Lower lobe of right lung (tissue), 2 donors: ENCODE measurements at places on chromosomes 3 and 15.
A peak's percentile ranks its signal among the peaks of the same experiment; 100 is the strongest.

DNA sequence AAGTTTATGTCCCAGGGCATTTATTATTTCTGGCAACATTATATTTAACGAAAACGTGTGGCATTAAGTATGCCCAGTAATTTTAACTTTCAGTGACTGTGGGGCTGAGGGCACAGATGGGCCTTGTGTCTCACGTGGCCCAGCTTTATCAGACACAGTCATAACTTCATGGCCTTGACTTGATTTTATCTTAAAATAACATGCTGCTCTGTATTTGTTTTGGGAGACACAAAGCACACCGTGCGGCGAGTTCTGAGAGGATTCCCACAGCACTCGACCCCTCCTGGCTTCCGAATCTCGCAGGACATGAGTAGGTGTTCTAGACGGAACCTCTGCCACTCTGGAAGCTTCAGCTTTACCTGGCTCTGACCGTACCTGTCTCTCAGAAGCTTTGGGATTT is 180.8 kb downstream of the ADAMTS17 start:
- H3K27ac ChIP-seq, result no peak overlapping the region
- no peaks in the 10 kb centered on the region for H3K36me3 ChIP-seq
- H3K4me1 ChIP-seq, result no peaks in the 10 kb centered on the region
- no peaks in the 10 kb centered on the region for H3K27me3 ChIP-seq

DNA sequence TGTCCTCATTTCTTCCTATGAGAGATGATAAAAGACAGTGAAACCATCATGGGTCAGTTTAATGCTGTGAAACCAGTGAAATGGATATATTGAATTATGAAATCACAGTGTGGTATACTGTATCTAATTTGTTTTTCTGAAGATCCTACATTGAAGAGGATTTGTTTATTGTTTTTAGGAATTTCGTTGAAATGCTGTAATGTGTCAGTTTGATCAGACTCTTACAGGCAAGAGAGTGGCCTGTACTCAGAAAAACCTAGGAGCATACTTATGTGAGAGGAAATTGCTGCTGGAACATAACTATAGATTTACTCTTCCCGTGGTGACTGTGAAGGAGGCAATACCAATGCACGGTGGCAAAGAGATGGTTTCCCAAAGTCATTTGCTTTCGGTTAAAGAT is 29.1 kb upstream of the ONECUT1 start:
- H3K36me3 ChIP-seq, result no peaks in the 10 kb centered on the region
- H3K27ac ChIP-seq, result no peak overlapping the region
- H3K4me1 ChIP-seq, result no peaks in the 10 kb centered on the region
- H3K27me3 ChIP-seq, result peaks cover 15% of the 10 kb centered on the region

DNA sequence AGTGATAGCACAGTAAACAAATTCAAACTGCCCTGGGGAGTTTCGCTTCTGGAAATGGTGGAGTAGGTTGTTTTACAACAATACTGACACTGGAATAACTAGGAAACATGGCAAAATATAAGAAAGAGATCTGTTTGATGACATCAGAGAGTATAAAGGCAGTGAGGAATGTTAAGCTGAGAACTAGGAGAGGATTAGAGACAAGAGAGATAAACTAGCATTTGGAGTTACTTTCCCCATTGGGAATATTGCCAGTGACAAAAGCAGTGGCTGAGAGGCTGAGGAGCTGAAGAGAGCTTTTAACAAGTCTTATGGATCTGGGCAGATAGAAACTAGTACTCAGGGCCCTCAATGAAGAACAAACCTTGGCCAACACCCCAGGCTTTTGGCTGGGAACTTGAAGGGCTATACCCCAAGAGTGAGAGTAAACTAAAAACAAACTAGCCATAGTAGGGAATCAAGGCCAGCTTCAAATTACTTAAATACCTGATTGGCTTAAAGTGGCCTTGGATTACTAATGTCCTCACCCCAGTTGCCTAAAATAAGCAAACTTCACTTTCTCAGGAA is 280.4 kb downstream of the KLF13 start:
- H3K27ac ChIP-seq, result no peak overlapping the region
- H3K4me1 ChIP-seq, result peaks cover 6% of the 10 kb centered on the region
- no peaks in the 10 kb centered on the region for H3K36me3 ChIP-seq
- no peak overlapping the region for H3K4me3 ChIP-seq

DNA sequence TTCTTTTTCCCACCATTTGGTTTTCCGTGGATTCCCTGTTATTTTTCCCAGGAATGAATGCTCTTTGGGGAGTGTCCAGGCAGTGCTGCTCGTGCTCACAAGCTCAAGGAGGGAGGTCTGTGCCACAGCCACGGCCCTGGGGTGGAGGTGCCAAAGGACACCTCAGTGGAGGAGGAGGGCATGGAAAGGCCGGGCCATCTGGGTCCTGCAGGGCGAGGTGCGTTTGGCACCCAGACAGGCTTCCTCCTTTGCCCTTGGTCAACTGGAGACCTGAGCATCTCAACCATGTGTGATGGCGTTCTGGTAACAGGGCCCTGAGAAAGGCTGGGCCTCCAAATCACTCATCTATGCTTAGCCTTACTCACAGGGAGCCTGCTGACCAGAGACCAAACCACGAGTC is 25.4 kb downstream of the KY start:
- DNase-seq, result no peak
- no peaks in the 10 kb centered on the region for H3K4me1 ChIP-seq
- no peak overlapping the region for H3K27ac ChIP-seq
- no peak overlapping the region for H3K4me3 ChIP-seq

- H3K4me3 ChIP-seq, result no peak overlapping the region
- DNase-seq, result no peak
- H3K27me3 ChIP-seq, result no peaks in the 10 kb centered on the region
- no peaks in the 10 kb centered on the region for H3K36me3 ChIP-seq
- H3K4me1 ChIP-seq, result no peaks in the 10 kb centered on the region
- no peak overlapping the region for H3K27ac ChIP-seq
These were observed 10.8 kb upstream of the SKIL start for GRCh38 chr3:170346481-170347392.

DNA sequence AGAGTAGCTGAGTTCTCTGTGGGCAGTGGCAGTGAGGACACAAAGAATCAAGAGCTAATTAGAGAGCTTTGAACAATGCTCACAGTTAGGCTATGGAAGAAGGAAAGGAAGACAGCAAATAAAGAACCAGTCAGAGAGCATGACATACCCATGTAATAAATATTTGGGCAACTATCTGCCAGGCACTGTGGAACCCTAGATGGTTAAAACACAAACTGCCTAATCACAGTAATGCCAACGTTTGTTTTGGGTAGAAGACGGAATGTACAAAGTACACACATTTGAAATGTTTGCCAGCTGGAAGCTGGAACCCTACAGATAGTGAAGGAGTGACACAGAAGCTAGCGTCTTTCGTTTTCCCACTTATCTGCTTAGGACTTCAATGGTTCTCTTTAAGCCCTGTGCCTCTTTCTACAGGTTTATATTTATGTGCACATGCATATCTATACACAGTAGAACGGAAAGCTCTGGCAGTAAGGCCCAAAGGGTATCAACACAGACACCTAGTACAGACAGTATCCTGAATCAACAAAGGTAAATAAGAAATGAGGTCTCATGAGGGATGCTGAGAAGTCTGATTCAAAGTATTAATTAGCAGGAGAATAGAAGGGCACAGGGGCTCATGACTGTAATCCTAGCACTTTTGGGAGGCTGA is 44.6 kb downstream of the ANKRD28 start:
- no peak overlapping the region for H3K27ac ChIP-seq
- H3K4me1 ChIP-seq, result peaks cover 9% of the 10 kb centered on the region
- H3K36me3 ChIP-seq, result peaks cover 7% of the 10 kb centered on the region
- no peak overlapping the region for H3K4me3 ChIP-seq
- no peaks in the 10 kb centered on the region for H3K27me3 ChIP-seq

DNA sequence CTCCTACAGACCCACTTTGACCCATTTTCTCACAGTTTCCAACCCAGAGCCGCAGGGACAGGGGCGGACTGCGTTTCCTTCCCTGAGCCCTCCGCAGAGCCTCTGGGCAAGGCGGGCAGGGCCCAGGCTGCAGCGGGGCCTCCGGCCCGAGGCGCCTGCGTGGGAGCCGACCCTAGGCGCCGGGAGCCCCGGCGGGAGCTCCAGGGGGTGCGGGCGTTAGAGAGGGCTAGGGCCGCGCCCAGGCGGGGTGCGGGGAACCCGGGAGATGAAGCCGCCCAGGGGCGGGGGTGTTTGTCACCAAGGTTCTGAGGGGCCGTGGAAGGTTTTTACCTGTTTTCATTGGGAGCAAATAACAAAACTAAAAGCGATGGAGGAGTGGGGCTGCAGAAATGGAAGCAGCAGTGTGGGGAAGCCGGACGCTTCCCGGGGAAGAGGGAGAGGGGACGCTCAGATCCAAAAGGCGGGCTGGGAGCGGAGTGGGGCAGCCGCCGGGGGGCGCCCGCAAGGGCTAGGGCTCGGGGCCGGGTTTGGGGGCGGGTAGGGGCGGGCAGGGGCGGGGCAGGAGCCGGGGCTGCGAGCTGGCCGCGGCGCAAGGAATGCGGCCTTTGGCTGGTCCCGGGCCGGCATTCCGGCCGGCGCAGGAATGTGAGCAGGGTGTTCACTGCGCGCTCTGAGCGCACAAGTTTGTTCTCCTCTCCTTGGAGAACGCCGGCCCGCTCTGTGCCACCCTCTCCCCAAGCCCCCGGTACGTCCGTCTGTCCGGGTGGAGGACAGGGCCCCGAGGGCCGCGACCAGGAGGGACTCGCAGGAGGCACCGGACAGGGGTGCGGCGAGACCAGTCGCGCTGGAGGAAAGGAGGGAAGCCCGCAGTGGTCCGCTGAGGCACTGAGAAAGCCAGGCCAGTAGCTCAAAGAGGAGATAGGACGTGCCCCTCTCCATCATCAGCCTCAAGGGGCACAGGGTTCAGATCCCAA is 61.1 kb downstream of the AMOTL2 start:
- peak; percentile 87 for DNase-seq
- peaks cover 77% of the 10 kb centered on the region for H3K4me1 ChIP-seq
- peak overlapping the region; percentile 57 for H3K4me3 ChIP-seq
- H3K27ac ChIP-seq, result peak overlapping the region; percentile 96
- peaks cover 3% of the 10 kb centered on the region for H3K27me3 ChIP-seq

- H3K36me3 ChIP-seq, result no peaks in the 10 kb centered on the region
- no peak for DNase-seq
- H3K4me3 ChIP-seq, result no peak overlapping the region
- peaks cover 38% of the 10 kb centered on the region for H3K4me1 ChIP-seq
- H3K27ac ChIP-seq, result peak overlapping the region; percentile 86
These were observed 236.9 kb upstream of the BHLHE40 start for GRCh38 chr3:4742359-4742758.

- no peaks in the 10 kb centered on the region for H3K36me3 ChIP-seq
- DNase-seq, result no peak
- no peak overlapping the region for H3K4me3 ChIP-seq
- H3K4me1 ChIP-seq, result peaks cover 35% of the 10 kb centered on the region
- H3K27ac ChIP-seq, result no peak overlapping the region
- H3K27me3 ChIP-seq, result no peaks in the 10 kb centered on the region
These were observed 74.9 kb upstream of the XCR1 start for GRCh38 chr3:46102059-46102779.

DNA sequence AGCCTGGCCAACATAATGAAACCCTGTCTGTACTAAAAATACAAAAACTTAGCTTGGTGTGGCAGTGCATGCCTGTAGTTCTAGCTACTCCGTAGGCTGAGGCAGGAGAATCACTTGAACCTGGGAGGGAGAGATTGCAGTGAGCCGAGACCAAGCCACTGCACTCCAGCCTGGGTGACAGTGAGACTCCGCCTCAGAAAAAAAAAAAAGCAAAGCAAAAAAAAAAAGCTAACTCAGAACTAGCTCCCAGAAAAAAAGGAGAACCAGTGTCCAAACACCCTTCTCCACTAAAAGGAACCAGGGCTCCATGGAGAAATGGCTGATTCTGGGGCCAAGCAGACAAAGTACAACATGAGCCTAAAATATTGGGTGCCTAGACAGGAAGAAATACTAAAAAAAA is 16.7 kb upstream of the CRTC3 start:
- H3K36me3 ChIP-seq, result no peaks in the 10 kb centered on the region
- no peak overlapping the region for H3K4me3 ChIP-seq
- H3K27me3 ChIP-seq, result no peaks in the 10 kb centered on the region

DNA sequence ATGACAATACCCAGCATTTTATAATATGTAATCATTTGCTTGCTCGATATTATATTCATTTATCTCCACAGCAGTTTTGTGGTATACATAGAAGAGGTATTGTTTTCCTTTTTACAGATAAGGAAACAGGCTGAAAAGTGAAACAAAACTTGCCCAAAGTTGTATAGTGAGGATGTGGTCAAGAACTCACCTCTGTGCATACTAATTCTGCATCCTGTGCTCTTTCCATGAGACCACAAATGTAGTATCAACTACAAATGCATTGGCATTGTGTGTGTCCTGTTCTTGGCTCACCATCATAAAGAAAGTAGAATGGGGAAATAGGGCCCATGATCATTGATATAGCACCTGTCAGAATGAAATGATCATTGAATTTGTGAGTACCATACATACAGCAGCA is 167.3 kb downstream of the NECTIN3 start:
- H3K36me3 ChIP-seq, result no peaks in the 10 kb centered on the region
- DNase-seq, result no peak
- no peaks in the 10 kb centered on the region for H3K27me3 ChIP-seq
- H3K27ac ChIP-seq, result no peak overlapping the region
- H3K4me1 ChIP-seq, result no peaks in the 10 kb centered on the region
